Mesendoderm (in vitro differentiated cells): ENCODE measurements at places on chromosomes 6 and 20.

GRCh38 chr6:37131104-37131959 lies 38.6 kb upstream of the PIM1 start:
- peak; percentile 71 for DNase-seq

DNA sequence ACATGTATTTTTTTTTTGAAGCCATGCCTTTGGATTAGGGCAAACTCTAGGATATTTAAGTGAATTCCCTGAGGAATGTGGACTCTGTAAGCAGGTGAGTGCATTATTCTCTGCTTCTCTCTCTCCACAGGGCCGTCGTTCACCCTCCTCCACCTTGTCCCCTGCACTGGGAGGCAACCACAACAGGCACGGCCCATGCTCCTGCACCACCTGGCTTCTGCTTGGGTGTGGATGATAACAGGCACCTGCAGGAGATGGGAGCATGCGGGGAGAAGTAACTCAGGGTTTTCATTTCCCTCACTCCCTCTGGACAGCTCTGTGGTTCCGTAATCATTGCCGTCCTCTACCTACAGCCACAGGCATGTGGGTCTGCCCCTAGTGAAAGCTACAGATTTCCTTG lies 43.4 kb downstream of the HLA-C start:
- DNase-seq: no peak

DNA sequence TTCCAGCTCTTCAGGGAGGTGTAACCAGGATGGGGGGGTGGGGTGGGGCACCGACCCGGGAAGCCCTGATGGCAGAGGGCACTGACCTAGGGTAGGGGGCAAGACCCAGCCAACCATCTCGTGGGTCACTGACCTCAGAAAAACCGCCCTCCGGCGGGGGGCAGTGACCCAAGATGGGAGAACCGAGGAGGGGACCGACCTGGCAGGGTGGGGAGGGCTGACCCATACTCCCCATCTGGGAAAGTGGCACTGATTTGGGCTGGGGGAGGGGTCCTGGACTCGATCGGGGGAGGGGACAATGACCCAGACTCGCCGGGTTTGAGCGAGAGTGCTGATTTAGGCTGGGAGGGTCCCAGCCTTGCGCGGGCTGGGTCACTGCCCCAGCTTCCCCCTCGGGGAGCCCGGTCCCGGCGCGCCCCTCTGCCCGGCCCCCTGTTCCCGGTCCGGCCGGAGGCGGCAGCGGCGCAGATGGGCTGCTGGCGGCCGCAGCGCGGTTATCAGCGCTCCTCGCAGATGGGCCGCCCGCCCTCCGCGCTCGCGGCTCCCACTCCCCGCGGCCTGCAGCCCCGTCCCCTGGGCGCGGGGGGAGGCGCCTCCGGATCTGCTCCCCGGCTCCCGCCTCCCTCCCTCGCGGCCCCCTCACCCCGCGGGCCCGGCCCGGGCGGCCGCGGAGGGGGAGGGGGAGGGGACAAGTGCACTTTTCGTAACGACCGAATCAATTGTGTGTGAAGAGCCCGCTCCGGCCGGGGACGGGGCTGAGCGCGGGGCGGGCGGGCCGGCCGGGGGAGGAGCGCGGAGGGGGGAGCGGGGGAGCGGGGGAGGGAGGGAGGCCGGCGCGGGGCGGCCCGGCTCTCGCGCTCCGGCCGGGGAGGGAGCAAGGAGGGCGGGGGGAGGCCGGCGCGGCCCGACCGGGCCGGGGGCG lies 2.2 kb downstream of the NOL4L start:
- DNase-seq: peak; percentile 53

DNA sequence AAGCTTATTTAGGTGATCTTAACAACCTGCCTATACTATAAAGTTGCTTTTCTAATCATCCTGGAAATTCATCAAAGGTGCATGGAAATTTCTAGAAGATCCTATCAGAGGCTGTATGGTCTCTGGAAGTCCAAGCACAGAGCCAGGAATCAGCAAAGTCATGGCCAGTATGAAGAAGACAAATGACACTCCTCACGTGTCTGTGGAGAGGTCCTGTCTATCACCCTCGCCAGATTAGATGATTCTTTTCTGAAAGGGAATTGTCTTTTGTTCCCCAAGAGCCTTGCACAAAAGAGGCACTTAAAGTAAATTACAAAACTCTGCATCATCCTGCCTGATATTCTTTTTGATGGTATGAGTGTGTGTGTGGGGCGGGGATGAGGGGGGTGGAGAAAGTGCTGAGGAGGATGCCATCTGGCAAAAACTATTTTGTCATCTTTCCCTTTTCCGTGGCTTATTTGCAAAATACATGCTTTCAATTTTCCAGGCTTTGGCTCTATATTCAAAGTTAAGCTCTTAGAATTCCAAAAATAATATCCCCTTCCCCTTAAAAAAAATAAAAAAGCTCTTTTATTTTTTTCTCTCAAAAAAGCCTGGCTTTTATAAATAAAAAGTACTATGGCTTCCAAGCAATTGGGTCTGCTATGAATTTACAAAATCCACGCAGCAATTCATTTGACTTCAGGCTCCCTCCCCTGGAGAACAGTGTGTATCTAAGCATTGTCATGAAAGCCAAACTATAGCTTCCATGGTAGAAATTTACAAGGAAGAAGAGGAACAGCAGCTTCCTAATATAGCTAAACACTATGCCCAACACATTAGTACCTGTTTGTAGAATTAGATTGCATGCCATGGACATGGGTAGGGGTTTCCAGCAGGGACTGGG lies 185.2 kb upstream of the ARG1 start:
- no peak for DNase-seq

DNA sequence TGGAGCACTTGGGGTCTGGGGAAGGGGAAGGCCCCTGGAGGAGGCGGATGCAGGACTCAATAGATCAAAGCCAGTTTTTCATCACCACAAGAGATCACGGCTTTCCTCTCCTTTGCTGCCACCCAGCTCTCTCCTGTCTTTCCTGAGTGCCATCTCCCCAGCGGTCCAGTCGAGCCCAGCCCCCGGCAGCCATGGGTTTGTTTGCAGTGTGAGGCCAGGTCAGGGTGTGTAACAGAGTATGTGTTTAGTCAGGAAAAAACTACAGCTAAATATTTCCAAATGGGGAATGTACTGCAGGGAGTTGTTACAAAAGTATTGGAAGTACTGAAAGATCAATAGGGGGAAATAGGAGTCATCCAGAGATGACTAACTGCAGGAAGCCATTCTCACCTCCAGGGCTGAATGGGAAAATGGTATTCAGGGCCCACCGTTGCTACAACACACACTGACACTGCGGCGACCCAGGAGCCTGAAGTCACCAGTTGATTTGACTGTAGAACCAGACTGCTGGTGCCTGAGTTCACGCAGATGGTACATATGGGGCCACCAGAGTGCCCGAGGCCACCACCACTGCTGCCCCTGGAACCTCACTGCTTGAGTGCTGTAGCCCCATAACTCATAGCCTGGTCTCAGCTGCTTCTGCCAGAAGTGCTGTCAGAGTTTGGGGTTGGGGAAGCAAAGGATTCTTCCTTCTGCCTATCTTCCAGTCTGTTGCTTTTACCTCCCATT lies 23.6 kb upstream of the FANCE start:
- peak; percentile 48 for DNase-seq

GRCh38 chr20:41643504-41643938 lies 25.3 kb upstream of the CHD6 start:
- DNase-seq: peak; percentile 91

GRCh38 chr6:56293781-56294180 lies 46.4 kb upstream of the COL21A1 start:
- DNase-seq: no peak

GRCh38 chr6:45369870-45370269 lies 7.9 kb downstream of the SUPT3H start:
- no peak for DNase-seq

DNA sequence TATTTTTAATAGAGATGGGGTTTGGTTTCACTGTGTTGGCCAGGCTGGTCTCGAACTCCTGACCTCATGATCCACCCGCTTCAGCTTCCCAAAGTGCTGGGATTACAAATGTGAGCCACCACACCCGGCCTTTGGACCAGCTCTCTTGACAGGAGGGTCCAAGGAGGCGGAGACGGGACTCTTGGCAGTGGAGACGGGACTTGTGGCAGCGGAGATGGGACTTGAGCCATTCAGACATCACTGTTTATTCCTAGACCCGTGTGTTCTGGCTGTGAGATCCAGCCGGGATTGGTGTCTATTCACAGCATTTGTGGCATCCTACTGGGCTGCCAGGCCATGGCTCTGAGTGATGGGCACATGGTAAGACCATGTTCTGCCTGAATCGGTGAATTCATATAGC lies 25.6 kb downstream of the PRPF6 start:
- no peak for DNase-seq

GRCh38 chr6:112232845-112233256 lies 21.5 kb downstream of the LAMA4 start:
- no peak for DNase-seq

DNA sequence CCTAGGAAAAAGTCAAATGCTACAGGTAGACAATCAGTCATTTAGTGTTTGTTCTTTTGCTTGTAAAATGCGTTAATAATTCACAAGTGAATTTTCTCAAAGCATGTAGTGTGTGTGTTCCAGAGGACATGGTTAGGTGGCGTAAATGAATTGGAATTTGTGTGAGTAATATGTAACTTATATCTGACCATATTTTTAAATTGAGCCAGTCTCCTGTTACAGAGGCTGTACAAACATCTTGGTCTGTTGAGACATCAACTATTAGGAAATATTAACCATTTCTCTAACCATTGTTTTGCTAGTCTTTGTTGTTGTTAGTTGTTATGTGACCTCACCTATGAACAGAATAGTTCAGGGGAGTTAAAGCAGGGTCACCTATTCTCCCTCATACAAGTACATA lies 22.7 kb downstream of the MCM8 start:
- DNase-seq: no peak

GRCh38 chr6:129894921-129895320 lies 33.8 kb upstream of the TMEM244 start:
- no peak for DNase-seq

GRCh38 chr6:137874204-137875057 lies 7.4 kb downstream of the TNFAIP3 start:
- no peak for DNase-seq
